ENCODE measurements at places on chromosomes 3 and 15.

DNA sequence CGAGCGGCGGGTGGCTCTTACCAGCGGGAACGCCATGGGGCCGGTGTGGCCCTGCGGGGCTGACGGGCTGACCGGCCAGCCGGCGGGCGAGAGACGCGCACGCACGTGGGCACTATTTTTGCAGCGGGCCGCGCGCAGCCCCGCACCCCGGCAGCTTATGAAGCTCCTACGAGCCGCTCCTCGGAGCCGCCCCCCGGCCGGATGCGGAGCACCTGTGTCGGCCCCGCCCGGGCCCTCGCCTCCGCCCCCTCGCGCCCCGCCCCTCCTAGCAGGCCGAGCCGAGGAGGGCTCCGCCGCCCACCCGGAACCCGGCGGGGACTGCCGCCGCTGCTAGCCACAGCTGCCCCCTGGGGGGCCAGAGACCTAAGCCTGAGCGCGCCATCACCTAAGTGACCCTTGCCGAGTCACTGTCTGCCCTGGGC lies 683 bp upstream of the CPEB1 start:
- no peak for DNase-seq

DNA sequence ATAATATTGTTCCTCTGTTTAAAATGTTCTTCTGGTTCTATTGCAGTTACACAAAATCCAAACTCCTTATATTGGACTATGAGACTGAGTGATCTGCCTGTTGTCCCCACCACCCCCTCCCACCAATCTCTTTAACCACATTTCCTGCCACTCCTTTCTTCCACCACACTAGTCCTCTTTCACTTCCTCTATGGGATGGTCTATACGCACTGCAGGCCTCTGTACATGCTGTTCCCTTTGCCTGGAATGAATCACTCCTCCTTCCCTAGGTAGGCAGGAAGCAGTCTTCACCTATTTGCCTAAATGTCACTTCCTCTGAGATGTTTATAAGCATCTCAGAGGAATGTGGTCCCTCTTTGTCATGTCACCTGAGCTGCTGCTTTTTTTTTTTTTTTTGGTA lies 4.0 kb downstream of the MAP2K1 start:
- DNase-seq = no peak

GRCh38 chr15:66474963-66475362 lies 22.6 kb downstream of the SNAPC5 start:
- no peak for DNase-seq

GRCh38 chr3:176562331-176562730 lies 635.0 kb downstream of the TBL1XR1 start:
- no peak for DNase-seq

- DNase-seq = no peak
Observed at GRCh38 chr3:145639003-145639606, 521.9 kb downstream of the PLOD2 start.

DNA sequence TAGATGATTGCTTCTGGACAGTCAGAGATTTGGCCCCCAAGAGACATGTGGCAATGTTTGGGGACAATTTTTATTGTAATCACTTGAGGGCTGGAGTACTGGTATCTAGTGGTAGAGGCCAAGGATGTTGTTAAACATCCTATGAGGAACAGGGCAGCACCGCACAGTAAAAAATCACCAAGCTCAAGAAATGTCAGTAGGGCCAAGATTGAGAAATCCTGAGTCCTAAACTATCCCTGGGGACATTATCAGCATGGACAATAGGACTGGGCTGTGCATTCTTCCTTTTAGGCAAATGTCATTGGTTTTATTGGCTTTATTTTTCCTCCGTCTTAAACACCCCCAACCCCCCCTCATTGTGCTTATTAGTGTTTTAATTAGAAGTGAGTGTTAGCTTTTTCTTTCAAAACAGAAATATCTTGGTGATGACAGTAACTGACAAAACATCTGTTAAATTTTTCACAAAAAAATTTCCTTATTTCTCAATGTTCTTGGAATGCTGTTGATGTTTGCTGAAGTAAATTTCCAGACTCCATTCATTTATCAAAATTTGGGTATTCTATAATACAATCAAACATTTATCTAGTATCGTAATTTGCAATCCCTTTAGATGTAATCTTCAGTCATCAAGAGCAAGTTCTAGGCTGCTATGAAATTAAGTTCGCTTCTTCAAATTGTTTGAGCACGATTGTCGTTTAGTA lies 944.4 kb downstream of the VGLL3 start:
- DNase-seq = no peak

DNA sequence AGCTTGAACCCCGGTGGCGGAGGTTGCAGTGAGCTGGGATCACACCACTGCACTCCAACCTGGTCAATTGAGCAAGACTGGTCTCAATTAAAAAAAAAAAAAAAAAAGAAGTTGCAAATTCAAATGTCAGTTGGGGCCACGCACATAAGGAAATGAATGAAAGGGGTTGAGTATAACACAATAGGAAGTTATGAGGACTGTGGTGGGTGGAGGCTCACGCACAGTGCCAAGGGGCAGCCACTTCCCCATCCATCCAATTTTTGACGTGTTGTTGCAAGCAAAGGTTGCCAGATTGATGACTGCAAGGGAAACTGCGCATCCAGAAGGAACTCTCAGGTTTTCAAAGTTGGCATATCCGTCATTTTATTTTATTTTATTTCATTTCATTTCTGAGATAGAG lies 532.2 kb downstream of the NTRK3 start:
- no peak for DNase-seq

Measured in HS-27A (cell line).